ENCODE measurements at places on chromosomes 4 and X.
A peak's percentile ranks its signal among the peaks of the same experiment; 100 is the strongest.

GRCh38 chr4:123408471-123409084 is 12.0 kb downstream of the SPRY1 start:
- no peak for DNase-seq

DNA sequence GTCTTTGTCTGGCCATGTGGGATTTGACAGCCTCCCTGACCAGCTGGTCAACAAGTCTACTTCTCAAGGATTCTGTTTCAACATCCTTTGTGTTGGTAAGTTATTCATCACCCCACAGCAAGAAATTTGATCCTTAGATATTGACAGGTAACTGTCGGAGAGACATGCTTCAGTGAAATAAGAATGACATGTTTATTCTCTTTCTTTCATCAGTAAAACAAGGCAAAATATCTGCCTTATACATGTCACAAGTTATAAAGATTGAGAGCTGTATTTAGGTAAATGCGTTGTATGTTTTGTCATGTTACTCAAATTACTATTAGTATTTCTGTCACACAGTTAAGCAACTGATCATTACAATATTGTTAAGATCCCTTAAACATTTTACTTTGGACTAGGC is 46.9 kb downstream of the SEPTIN11 start:
- peak; percentile 84 for DNase-seq

GRCh38 chrX:135193740-135194139 is 22.5 kb upstream of the CT55 start:
- no peak for DNase-seq

DNA sequence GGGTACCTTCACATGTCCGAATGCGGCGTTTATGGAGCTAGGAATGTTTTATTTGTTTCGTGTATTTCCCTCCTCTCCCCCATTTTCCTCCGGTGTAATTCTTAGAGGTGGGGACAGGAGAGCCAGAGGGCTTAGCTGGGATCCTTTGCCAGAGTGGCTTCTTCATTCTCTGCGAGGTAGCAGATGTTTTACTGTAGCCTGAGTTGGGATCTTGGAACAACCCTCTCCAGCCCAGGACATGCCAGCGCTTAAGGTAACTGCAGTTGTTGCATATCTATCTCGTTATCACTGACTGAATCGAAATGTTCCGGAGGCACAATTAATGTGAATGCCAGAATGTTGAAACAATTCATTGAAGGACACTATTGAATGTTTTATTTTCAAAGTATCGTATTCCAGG is 59.0 kb upstream of the DYNLT3 start:
- no peak for DNase-seq

GRCh38 chr4:184632842-184633241 is 16.4 kb downstream of the CASP3 start:
- no peak for DNase-seq

GRCh38 chr4:126369076-126369475 is 1054.3 kb downstream of the FAT4 start:
- DNase-seq: no peak

DNA sequence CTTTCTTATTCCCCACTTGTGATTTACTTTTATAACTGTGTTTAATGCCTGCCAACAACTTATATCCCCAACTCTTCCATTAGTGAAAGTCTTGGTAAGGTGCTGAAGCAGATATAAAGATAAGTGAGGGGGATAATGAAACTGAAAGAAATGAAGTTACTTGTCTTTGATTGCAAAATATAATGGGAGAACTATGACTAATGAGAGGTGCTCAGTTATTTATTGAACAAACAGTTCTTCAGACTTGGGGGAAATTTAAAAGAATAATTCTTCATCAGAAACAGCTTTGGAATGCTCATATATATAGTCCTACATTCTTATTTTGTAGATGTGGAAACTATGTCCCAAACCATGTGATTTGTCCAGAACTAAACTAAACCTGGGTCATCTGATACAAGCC is 213.5 kb downstream of the TEX13A start:
- DNase-seq: no peak

- DNase-seq: peak; percentile 88
These were observed 132.5 kb downstream of the ARHGAP6 start for GRCh38 chrX:11533199-11533651.

- no peak for DNase-seq
These were observed 20.7 kb upstream of the CSN1S1 start for GRCh38 chr4:69910016-69910782.

DNA sequence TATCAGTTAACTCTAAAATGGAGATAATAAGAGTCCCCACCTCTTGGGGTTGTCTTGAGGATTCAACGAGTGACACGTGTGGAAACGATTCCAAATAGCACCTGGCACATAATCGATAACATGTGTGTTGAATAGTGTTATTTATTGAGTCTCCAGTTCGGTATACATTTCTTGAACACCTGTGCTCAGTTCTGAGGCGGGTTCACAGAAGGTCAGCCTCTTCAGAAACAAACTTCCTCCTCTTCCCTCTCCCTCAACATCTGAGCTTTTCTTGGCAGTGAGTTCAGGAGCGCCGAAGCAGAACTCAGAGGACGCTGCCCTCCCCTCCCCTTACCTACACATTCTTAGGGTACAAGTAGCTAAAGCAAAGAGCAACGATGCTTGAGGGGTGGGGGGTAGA is 934 bp downstream of the PDHA1 start:
- DNase-seq: no peak

DNA sequence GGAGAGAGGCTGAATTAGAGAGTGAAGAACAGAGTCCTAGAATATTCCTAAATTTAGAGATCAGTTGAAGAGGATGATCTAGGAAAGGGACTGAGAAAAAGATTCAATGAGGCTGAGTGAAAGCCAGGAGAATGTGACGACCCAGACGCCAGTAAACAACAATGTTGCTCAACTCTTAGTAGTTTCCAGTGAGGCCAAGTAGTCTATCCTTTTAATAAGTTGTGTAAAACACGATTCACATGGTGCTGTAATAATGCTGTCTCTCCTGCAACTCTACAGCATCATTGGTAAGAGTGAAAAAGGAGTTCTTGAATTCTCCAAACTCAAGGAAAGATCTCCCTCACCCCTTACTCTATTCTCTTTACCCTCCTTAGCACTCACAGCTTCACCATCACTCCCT is 140.3 kb downstream of the CFAP299 start:
- DNase-seq: no peak

GRCh38 chr4:37628977-37629609 is 57.1 kb downstream of the RELL1 start:
- no peak for DNase-seq

DNA sequence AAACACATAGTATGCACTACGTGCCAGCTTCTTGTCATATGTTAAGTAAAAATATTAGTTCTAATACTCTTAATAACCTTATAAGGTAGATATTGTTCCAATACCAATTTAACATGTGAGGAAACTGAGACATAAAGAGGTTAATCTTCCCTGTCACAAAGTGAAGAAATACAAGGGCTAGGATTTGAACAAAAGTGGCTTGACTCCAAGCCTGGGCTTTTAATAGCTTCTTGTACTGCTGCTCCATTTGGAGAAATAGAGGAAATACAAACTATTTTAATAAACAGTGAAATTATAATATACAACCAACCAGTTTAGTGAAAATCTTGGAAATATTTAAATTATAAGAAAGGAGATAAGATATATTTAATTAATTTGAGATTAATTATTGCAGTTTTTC is 33.2 kb downstream of the TLL1 start:
- DNase-seq: no peak

- peak; percentile 0 for DNase-seq
These were observed 23.7 kb upstream of the PNMA3 start for GRCh38 chrX:153032397-153033118.

DNA sequence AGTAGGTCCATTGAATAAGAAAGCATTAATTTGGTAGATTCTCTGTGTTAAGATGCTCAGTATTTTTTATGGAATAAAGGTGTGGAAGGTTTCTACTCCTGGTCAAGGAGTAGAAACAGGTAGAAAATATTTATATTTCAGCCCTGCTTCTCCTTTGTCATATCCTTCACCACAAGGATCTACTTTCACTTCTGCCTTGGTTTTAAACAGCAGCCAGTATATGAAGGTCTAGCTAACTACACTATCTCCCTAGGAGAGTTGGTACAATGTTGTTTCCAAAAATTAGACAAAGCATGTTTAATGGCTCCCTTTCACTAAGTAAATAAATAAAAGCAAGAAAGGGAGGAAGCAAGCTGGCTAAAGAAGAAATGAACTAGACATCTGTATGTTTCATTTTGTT is 44.6 kb upstream of the GYPA start:
- DNase-seq: no peak

Measured in NCI-H510A treated with DMSO at 0.1 percent for 48 hours (cell line).